D721Med (cell line): ENCODE measurements at places on chromosomes 1 and 21.

DNA sequence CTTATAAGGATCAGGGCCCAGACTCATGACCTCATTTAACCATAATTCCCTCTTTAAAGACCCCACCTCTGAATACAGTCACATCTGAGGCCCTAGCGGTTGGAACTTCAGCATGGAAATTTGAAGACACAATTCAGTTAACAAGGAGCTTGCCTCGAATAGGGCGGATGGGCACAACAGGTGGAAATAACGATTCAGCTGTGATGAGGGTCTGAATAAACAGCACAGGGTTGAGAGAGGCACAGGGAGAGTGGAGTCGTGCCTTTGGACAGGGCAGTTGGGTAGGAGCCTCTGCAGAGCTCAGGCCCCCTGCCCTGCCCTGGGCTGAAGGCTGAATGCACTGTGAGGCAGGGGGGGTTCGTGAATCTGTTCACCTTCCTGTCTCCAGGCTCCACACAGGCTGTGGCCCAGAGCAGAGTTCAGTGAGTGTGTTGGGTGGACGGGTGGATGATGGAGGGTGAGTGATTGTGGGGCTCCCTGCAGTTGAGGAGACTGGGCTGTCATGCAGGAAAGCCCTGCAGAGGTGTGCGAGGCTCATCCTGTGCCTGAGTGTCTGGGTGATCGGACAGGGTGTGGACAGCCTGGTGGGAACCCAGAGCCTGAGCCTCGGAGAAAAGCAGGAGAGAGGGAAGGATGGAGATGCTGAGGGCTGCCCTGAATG lies 243.1 kb downstream of the FOXD2 start:
- DNase-seq = no peak

GRCh38 chr1:152182944-152183361 lies 23.9 kb upstream of the RPTN start:
- no peak for DNase-seq

- no peak for DNase-seq
Observed at GRCh38 chr1:160665330-160666078, 18.7 kb upstream of the SLAMF1 start.

- DNase-seq = no peak
Observed at GRCh38 chr1:16249596-16250241, 12.7 kb upstream of the CPLANE2 start.

DNA sequence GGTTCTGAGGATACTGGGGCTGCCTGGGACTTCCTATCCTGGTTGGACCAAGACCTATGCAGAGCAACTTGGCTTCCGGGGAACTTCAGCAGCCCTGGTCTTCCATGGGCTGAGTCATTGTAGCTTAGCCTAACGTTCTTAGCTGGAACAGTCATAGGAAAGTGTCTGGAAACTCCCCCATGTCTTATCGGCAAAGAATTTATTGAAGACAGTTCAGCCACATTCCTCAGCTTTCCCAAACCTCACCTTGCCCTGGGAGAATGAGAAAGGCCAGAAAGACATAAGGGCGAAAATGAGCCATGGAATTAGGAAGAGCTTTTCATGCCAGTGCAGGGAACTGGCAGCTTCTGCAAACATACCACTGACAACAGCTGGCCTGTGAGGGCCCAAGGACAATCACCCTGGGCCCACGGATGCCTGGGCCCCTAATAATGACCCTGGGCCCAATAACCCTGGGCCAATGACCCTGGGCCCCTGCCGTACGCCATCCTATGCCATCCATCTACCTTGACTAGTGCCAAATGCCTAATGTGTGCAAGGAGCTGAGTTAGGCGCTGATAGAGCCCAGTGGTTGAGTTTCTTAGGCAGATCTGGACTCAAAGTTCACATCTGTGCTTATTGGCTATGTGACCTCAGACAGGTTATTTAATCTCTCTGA lies 114.4 kb upstream of the GADD45A start:
- DNase-seq = no peak

DNA sequence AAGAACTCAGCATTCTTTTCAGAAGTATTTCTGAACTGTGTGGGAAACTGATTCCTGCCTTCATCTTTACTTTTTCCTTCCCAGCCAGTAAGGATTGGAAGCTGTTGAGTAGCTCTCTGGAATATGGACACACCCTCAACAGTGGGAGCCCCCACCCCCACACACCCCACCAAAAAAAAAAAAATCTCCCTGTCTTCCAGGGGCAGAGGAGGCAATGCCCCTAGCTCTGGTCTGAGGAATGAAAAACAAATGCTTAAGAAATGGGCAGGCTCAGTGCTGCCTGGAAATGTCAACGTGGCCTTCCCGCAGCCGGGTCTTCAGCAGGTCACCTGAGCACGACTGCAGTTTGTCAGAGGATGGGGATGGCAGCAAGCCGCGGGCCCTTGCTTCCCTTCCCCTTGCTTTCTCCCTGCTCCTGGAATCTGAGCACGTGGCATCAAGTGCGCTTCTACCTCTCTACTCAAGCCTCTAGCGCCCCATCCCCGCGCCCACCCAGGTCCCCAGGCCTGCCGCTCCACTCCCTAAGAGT lies 479 bp downstream of the RGS16 start:
- no peak for DNase-seq

GRCh38 chr21:43846430-43846829 lies 18.6 kb upstream of the AGPAT3 start:
- no peak for DNase-seq

GRCh38 chr21:43908167-43908566 lies 43.1 kb downstream of the AGPAT3 start:
- no peak for DNase-seq

GRCh38 chr1:37130221-37130948 lies 96.1 kb upstream of the GRIK3 start:
- DNase-seq = no peak

DNA sequence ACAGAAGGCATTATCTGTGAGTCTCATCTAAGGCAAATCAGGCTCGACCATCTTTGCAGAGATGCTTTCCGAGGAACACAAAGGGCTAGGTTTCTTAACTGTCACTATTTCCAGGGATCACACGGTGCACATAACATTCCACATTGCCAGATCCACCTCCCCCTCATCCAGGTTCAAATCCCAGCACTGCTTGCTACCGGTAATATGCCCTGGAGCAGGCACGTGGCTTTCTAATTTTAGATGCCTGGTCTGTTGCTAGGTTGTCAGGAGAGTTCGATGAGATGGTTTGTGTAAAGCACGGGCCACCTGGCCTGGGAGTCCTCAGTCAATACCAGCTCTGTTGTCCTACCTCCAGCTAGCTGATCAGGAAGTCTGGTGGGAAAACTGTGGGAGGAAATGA lies 598.6 kb downstream of the NPHP4 start:
- DNase-seq = no peak

DNA sequence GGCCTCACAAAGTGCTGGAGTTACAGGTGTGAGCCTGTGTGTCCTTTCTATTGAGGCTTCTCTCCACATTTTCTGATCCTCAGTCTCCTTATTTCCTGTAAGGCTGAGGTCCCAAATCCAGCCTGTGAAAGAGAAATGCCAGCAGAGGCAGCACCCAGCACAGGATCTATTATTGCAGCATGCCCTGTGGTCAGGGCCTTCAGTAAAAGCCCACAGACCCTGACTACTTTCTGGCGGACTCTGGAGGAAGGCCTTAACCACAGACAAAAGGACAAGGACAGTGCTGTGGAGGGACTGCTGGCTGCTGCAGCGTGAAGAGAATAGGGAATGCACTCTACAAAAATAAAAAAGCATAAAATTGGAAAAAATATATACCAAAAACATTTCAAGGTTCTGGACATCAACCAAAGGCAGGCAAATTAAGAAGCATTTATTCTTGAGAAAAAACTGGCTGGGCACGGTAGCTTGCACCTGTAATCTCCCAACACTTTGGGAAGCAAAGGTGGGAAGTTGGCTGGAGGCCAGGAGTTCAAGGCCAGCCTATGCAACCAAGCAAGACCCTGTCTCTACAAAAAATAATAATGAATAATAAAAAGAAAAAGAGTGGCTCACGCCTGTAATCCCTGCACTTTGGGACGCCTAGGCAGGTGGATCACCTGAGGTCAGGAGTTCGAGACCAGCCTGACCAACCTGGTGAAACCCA lies 9.4 kb upstream of the PGD start:
- DNase-seq = no peak

- DNase-seq = no peak
Observed at GRCh38 chr1:59409986-59410385, 113.1 kb downstream of the FGGY start.

DNA sequence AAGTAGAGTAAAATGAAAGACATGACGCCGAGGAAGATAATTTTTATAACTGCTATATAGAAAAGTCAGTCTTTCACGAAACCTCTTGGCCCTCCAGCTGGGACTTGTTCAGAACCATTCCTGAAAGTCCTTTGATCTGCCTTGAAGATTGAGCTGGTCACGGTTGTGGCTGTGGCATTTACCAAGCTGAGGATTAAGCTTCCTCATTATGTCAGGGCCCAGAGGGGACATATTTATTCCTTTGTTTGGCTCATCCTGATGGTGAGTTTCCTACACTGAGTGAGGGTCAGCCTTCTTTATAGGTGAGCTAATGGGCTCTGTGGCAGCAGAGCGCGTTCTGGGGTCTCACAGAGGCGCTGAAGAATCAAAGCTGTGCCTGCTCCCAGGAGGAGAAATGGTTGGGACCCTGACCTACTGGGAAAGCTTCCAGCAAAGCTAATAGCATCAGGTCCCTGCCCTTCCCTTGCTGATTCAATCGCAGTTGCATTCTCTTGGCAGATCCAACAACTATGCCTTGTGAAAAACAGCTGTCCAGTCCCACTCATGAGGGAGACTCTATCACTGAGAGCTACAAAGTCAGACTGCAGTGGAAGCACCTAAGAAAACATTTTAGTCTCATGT lies 43.2 kb upstream of the PBX1 start:
- no peak for DNase-seq

GRCh38 chr1:221644145-221644448 lies 97.8 kb downstream of the DUSP10 start:
- no peak for DNase-seq

GRCh38 chr1:47703981-47704596 lies 266.2 kb downstream of the FOXD2 start:
- DNase-seq = no peak

GRCh38 chr1:8970870-8971337 lies 25.2 kb downstream of the CA6 start:
- DNase-seq = no peak

GRCh38 chr1:162914601-162915000 lies 53.6 kb upstream of the CCDC190 start:
- no peak for DNase-seq

GRCh38 chr1:22824466-22824865 lies 113.8 kb downstream of the EPHB2 start:
- DNase-seq = no peak

DNA sequence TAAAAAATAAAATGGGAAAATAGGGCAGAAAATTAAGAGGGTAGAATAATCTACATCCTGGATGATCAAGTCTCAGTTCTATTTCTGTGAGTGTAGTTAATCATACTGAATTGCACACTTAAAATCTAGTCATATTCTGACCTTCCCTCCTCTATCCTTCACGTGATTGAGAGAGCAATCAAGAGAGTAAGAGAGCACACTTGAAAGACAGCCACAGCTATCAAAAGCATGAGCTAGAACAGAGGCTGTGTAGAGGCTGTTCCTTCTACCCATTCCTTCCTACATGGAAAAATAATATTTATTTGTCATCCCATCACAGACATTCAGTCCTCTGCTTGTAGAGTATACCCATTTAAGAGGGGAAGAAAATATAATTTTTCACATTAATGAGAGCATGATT lies 52.4 kb downstream of the PHC2 start:
- DNase-seq = no peak

DNA sequence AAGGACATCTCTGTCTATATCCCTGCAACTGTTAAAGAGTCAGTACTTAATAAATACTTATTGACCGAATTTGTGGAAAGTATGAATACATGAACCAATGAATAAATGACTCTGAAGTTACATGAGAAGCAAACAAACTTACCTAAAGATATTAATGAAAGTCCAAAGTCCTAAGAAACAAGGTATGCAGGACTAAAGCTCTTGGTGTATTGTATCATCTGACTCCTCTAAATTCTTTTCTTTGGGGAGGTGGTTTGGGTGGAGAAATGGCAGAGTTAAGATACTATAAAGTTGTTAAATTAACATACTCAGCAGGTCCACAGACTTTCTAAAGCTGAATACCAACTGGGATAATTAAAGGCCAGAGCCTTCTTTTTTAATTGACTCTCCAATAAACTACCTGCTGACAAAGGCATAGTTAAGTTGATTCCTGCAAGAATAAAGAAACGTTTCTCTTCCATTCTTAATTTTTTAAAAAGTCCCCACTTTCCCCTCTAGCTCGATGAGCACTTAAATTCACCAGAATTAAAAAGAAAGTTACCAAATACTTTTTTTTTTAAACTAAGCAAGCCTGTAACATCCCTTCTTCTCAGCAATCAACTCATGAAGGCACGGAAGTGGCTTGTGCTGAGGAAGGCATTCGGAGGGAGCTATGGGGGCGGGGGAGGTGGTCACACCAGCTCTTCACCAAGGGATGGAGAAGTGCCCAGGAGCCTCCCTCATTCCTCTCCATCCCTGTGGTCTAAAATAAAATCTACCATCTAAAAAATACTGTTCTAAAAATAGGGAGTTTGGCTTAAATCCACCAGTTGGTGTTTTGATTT lies 61.1 kb downstream of the GADD45A start:
- no peak for DNase-seq

DNA sequence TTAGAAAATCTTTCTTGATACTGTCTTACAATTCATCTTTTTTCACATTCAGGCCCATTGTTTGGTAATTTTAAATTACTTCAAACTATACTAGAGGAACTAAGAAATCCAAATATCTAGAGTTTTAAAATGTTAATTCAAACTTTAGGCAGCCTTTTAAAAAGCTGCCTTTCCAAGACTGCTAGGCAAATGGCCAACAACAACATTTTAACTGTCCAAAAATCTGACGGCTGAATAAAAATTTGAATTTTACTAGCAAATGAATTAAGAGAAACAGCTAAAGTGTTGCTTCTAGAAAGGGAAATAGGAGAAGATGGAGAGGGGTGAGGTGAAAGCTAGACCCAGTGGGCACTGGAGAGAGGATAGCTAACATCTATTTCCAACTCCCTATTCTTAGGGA lies 17.2 kb downstream of the DPYD start:
- DNase-seq = no peak

GRCh38 chr1:155938220-155938627 lies 3.2 kb upstream of the RXFP4 start:
- peak; percentile 73 for DNase-seq

GRCh38 chr21:41222247-41223068 lies 54.5 kb downstream of the BACE2 start:
- DNase-seq = no peak

GRCh38 chr1:169925505-169926482 lies 32.1 kb upstream of the SCYL3 start:
- no peak for DNase-seq

GRCh38 chr1:1625824-1626206 lies 6.2 kb upstream of the MMP23B start:
- DNase-seq = no peak

GRCh38 chr21:14773777-14774345 lies 227.7 kb upstream of the SAMSN1 start:
- DNase-seq = no peak
